ENCODE measurements at places on chromosomes 13 and 19. TPM values are rescaled to one million over a fixed set of nuclear protein-coding genes. Genes with fewer than 3 reads are reported as not detected.

DNA sequence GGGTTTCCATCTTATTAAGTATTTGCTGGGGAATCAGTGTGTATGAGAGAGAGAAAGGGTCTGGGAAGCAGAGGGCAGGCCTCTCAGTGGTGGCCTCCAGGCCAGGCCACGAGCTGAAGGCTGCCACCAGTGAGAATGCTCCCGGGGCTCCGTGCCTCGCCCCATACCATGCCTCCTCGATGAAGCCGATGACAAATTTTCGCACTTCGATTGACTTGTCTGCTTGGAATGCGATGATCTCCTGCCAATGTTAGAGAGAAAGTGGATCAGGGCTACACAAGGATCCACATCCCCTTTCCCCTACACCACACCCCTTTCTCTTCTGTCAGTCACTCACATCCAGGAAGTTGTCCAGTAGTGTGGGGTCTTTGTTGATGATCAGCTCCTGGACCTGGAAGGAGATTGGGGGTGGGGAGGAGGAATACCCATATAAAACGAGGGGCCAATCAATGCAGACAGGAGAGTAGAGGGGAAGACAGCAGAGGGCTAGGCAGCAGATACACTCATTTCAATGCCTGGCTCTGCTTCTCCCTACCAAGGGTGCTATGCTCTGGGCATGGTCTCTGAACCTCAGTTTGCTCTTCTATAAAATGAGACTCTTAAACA is 10.7 kb downstream of the SYMPK start:
- H3K4me1 ChIP-seq = no peaks in the 10 kb centered on the region
- H3K27me3 ChIP-seq = no peaks in the 10 kb centered on the region
- no peak overlapping the region for H3K27ac ChIP-seq
- DNase-seq = no peak

DNA sequence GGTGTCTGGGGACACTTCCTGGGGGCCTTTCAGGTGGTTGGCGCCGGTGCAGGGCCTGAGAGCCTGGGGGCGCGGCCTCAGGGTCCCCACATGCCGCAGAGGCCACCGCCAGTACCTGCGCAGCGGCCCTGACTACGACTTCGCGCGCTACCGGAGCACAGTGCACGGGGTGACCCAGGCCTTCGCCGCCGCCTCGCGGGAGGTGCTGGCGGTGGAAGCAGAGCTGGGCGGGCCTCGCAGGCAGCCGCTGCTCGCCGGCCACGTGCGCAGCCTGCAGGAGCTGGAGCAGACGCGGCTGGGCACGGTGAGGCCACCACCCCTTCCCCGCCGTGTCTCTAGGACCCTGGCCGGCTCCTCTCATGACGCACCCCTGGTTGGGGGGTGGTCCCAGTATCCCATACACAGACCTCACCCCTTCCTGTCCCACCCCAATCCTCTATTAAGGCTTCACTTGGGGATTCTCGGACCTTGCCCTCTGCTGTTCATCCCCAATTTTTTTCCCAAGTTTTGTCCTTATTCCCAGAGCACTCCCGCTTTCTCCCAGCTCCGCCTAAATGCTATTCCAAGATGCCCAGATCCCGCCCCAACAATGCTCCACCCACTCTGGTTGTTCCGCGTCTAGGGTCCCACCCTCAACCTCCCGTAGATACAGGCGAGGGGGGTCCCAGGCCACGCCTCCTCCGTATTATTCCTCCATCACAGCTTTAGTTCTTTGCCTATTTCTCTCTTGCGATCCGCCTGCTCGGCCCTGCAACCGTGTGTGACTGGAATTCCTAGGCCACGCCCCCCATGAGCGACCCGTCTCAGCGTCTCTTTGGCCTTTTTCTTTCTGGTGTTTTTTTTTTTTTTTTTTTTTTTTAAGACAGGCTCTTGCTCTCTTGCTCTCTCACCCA is 1.0 kb downstream of the REX1BD start:
- peak overlapping the region; percentile 63 for H3K27ac ChIP-seq
- peak; percentile 86 for DNase-seq
- no peaks in the 10 kb centered on the region for H3K27me3 ChIP-seq
- no peaks in the 10 kb centered on the region for H3K36me3 ChIP-seq

Gene VSTM1
- not detected for total RNA-seq

Gene ERICH4
- total RNA-seq = not detected

Gene KHSRP
- 209 TPM for total RNA-seq

DNA sequence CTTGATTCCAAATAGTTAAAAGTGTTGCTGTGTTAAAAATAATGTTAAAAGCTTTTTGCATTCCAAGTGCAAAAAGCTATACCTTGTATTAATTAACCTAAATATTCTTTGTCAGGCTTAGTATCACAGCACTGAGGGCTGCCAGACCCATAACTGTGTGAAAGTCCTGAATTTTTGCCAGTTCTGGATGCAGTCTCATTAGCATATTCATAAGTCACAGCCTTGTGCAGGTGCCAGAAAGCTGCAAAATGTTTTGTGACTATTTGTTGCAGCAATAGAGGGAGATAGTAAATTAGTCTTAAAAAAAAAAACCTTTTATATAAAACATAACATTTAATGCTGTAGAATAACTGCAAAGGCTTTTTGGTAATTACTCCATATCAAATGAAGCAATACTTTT is 56.6 kb downstream of the SLITRK1 start:
- no peak overlapping the region for H3K27ac ChIP-seq
- DNase-seq = no peak
- no peaks in the 10 kb centered on the region for H3K27me3 ChIP-seq
- H3K4me3 ChIP-seq = no peak overlapping the region

Gene CEACAM20
- not detected for total RNA-seq

DNA sequence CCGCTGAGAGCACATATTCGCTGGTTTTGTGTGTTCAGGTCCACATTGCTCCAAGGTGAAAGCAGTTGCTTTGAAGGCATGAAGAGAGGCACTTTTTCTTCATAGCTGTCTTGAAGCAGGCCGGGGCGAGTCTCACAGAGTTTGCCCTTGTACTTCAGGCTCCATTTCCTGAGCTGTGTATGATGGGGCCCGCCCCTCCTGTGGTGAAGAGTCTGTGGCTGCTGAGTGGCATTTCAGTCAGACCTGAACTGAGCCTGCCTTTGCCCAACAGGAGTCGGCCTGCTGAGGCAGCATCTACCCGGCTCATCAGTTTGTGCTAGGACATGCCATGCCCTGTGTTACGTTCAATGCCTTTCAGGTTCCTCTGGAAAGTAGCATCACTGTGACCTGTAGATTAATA is 44.4 kb upstream of the C1QTNF9 start:
- no peak overlapping the region for H3K27ac ChIP-seq
- H3K4me1 ChIP-seq = no peaks in the 10 kb centered on the region
- no peaks in the 10 kb centered on the region for H3K36me3 ChIP-seq
- no peaks in the 10 kb centered on the region for H3K27me3 ChIP-seq

Gene ADGRE3
- total RNA-seq = not detected

DNA sequence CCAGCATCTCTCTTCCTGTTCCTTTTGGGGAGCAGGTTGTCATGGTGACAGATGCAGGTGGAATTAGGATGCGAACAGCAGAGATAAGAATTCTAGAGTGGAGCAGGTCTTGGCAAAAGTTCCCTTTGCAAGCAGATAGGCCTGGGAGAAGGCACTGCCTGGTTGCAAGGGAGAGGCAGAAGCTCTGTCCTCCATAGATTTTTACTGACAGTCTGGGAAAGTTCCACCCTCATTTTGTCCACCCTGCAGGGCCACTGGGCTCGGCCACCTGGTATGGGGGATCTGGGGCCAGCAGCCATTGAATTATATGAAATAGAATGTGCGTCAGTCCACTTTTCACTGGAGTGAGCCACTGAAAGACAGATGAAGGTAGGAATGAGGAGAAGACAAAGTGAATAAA is 141.7 kb downstream of the IER2 start:
- no peaks in the 10 kb centered on the region for H3K4me1 ChIP-seq
- H3K36me3 ChIP-seq = no peaks in the 10 kb centered on the region
- no peaks in the 10 kb centered on the region for H3K27me3 ChIP-seq
- no peak for DNase-seq
- H3K4me3 ChIP-seq = no peak overlapping the region

Gene SLC7A10
- not detected for total RNA-seq

Gene SIGLEC12
- not detected for total RNA-seq

Gene C19orf67
- not detected for total RNA-seq

- H3K27me3 ChIP-seq = no peaks in the 10 kb centered on the region
- H3K36me3 ChIP-seq = no peaks in the 10 kb centered on the region
- no peaks in the 10 kb centered on the region for H3K4me1 ChIP-seq
- peak overlapping the region; percentile 84 for H3K4me3 ChIP-seq
- H3K27ac ChIP-seq = peak overlapping the region; percentile 89
- DNase-seq = no peak
Measured at GRCh38 chr19:27792576-27793127, 1420.3 kb downstream of the UQCRFS1 start.

- no peaks in the 10 kb centered on the region for H3K36me3 ChIP-seq
- no peak for DNase-seq
- H3K4me3 ChIP-seq = no peak overlapping the region
- H3K27me3 ChIP-seq = no peaks in the 10 kb centered on the region
- H3K27ac ChIP-seq = no peak overlapping the region
Measured at GRCh38 chr13:84812078-84812477, 929.8 kb upstream of the SLITRK1 start.

Gene ZNF563
- total RNA-seq = 3.6 TPM

DNA sequence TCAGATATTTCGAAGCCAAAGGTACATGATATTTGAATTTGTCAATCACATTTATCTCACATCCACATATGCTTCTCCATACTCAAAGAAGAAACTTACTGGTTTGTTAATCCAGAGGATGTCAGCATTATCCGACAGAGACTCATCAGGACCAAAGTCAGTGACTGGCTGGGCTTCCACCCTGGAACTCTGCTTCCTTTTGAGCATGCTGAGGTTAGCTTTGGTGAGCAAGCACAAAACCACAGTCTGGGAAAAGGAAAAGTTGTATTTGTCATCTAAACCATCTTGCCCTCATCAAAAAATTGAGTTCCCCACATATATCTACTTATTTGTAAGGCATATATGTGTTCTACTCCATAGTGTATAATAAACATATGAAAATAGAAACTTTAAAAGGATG is 17.4 kb downstream of the NALCN start:
- DNase-seq = no peak
- H3K36me3 ChIP-seq = no peaks in the 10 kb centered on the region
- H3K27me3 ChIP-seq = no peaks in the 10 kb centered on the region
- no peak overlapping the region for H3K4me3 ChIP-seq
- no peak overlapping the region for H3K27ac ChIP-seq

Gene RNF113B
- not detected for total RNA-seq

GRCh38 chr13:112341976-112342735 is 34.0 kb upstream of the SPACA7 start:
- no peak for DNase-seq
- H3K4me3 ChIP-seq = no peak overlapping the region
- H3K27me3 ChIP-seq = peaks cover 21% of the 10 kb centered on the region

All from SJCRH30 (cell line).